ENCODE measurements at places on chromosomes 6 and 20.
A peak's percentile ranks its signal among the peaks of the same experiment; 100 is the strongest.

GRCh38 chr20:55252521-55252920 is 752.8 kb downstream of the CBLN4 start:
- no peak for DNase-seq

DNA sequence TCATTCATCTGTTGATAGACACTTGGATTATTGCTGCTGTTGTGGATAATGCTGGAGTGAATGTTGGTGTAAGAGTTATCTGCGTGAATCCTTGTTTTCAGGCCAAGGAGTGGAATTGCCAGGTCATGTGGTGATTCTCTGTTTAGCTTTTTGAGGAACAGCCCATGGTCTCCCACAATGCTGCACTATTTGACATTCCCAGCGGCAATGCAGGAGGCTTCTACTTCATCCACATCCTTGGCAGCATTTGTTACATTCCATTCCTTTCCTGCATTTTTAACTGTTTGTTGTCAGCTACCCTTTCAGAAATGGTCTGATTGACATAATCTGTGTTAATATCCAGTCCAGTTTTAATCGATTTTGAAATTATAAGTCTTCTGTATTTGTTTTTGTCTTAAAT is 51.7 kb upstream of the CLDN20 start:
- DNase-seq = no peak

DNA sequence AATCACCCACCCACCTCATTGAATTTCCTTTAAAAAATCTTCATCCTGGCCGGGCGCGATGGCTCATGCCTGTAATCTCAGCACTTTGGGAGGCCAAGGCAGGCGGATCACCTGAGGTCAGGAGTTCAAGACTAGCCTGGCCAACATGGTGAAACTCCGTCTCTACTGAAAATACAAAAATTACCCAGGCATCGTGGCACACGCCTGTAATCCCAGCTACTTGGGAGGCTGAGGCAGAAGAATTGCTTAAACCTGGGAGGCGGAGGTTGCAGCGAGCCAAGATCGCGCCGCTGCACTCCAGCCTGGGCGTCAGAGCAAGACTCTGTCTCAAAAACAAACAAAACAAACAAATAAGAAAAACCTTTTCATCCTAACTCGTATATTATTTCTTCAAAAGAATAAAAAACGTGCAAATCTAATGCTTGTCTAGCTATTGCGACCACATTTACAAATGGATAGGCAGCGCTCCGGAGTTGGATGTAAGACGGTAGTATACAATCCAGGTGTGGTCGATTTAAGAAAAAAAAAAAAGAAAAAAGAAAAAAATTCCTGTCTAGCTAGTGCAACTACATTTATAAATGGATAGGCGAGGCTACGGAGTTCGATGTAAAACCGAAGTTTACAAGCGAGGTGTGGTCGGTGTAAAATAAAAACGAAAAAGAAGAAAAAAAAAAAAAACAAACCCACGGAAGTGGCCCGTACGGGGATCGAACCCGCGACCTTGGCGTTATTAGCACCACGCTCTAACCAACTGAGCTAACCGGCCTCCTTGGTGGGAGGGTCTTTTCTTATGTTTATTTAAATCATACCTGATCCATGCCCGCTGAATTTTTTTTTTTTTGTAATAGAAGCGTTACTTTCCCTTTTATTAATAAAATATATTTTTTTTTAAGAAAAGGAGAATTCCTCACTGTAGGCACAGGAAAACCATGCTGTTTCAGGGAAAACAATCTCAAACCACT is 70.7 kb upstream of the PRSS16 start:
- DNase-seq = no peak

- no peak for DNase-seq
Observed at GRCh38 chr20:10927936-10928840, 254.4 kb upstream of the JAG1 start.

DNA sequence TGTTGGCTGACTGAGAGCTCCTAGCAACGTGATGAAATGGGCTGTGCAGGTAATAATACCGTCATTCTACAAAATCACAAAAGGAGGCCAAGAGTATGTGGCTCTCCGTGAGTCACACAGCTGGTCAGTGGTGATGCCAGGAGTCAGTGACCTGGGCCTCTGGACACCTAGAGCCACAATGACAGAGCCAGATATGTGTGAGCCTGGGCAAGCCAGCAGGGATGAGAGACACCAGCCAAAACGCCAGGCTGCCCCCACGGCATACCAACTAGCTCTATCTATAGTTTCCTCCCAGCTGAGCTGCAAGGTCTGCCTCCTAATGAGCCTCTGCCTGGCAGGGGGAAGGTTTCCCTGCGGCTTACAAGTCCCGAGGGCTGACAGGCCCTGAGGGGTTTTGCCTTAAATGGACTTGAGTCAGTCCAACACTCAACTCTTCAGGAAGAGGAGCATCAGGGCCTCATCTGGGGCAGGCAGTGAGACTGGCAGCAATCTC is 70.0 kb downstream of the CPNE5 start:
- no peak for DNase-seq

GRCh38 chr6:119677384-119677783 is 327.8 kb upstream of the MAN1A1 start:
- no peak for DNase-seq

- DNase-seq = no peak
Observed at GRCh38 chr20:39129523-39129922, 167.4 kb downstream of the DHX35 start.

DNA sequence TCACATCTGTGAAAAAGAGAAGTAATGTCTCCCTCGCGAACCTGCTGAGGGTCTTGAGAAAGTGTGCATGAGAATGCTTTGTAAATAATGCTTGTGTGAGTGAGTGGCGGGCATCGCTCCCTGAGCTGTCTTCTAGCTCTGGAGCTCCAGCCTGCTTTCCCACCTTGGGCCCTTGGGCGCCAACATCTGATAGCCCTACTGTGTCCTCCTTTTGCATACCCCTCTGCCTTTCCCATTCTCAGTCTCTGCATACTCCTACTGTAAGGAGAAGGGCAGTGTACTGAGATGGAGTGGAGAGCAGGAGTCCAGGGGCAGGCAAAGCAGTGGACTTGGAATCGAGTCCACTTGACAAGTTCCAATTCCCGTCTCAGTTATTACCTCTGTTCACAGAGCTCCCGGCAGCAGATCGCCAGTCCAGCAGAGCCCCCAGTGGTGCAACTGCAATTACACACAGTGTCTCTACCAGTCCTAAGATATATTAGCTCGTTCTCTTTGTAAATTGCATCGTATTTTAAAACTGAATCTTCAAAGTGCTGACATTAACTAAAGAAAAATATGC is 847 bp upstream of the NCR2 start:
- DNase-seq = no peak

- no peak for DNase-seq
Observed at GRCh38 chr20:50536333-50536732, 26.1 kb downstream of the PTPN1 start.

DNA sequence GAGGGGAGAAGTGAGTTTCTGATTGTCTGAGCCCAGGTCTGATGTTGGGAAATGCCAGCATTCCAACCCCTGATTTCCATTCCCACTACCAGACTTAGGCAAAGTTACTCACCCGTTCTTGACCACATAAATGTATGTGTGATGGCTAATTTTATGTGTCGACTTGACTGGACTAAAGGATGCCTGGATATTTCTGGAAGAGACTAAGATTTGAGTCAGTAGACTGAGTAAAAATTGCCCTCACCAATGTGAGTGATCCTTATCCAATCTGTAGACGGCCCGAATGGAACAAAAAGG is 95.8 kb upstream of the TAB2 start:
- DNase-seq = peak; percentile 26

GRCh38 chr20:24701027-24701426 is 231.6 kb downstream of the SYNDIG1 start:
- DNase-seq = no peak

- DNase-seq = no peak
Observed at GRCh38 chr6:162951164-162951743, 223.5 kb downstream of the PACRG start.

- DNase-seq = peak; percentile 4
Observed at GRCh38 chr20:31987744-31988143, 19.8 kb downstream of the XKR7 start.

DNA sequence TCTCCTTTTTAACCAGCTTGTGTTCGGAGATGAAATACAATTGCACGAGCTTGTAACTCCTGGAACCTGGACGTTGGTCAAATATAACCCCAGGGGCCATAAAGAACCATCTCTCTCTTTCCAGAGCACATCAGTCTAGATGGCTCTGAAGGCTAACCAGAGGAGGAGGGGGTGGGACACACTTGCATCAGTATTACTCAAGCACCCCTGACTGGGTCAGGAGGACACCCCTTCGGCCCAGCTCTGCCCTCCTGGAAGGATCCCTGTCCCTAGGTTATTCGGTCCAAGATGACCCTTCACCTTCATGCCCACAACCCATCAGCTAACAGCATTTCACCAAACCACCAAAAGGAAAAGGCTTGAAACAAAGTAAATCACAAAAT is 67.1 kb downstream of the FYN start:
- DNase-seq = no peak

GRCh38 chr6:89291256-89291819 is 23.8 kb downstream of the GABRR2 start:
- DNase-seq = no peak

DNA sequence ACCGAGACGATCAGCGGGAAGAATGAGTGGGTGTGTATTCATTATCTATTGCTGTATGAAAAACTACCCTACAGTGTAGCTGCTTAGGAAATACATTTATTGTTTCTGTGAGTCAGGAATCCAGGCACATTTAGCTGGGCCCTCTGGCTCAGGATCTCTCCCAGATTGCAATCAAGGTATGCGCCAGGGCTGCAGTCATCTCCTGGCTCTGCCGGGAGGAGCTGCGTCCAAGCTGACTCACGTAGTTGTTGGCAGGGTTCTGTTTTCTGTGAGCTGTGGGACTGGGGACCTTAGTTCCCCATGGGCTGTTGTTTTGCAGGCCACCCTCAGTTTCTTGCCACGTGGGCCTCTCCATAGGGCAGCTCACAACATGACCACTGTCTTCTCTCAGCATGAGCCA is 68.2 kb upstream of the FUCA2 start:
- peak; percentile 83 for DNase-seq

- no peak for DNase-seq
Observed at GRCh38 chr6:17347012-17347411, 46.4 kb upstream of the CAP2 start.

DNA sequence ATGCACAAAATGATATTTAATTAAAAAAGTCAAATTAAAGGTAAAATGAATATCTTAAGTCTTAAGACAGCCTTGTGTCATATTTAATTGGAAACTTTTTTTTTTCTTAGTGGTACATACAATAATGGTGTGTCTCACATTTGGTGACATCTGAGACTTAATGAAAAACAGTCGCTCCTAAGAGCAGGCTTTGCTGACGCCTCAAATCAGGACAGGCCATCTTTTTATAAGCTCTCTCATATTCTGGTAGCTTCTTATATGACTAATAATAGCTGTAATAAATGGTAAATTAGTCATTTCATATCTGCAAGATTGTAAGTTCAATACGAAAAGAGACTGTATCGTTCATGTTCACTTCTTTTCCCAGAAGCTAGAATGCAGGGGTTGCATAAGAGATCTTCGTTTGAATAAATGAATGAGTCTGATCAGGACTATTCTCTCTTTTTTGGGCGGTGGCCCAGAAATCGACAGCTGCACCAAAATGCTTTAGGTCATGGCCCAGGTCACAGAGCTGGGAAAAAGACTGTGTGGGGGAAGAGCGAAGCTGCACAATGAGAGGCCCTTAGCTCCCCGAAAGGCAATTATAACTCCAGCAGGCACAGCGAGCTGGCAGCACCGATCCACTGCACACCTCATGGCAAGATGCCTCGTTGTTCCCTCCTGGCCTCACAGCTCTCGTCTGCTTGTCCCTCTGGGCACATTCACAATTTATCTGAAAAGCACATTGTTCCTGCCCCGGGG is 69.4 kb downstream of the NRN1 start:
- DNase-seq = no peak

GRCh38 chr6:2376429-2377355 is 131.3 kb upstream of the GMDS start:
- DNase-seq = peak; percentile 80

DNA sequence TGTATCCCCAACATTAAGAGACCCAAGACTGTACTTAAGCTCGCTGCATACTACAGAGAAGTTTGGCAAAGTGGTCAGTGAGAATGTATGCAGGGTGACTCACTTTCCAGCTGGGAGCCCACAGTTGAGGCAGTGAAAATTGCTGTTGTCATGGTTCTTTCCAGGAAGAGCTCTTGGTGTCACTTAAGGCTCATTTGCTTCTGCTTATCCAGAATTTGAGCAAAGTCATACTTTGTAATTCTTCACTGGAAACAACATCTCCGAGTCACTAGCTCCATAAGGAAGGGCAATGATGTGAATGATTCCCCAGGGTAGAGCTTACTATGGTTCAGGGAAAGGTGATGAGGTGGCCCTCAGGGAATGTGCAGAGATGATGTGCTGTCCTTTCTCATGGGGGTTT is 65.4 kb upstream of the FBXL4 start:
- peak; percentile 75 for DNase-seq

DNA sequence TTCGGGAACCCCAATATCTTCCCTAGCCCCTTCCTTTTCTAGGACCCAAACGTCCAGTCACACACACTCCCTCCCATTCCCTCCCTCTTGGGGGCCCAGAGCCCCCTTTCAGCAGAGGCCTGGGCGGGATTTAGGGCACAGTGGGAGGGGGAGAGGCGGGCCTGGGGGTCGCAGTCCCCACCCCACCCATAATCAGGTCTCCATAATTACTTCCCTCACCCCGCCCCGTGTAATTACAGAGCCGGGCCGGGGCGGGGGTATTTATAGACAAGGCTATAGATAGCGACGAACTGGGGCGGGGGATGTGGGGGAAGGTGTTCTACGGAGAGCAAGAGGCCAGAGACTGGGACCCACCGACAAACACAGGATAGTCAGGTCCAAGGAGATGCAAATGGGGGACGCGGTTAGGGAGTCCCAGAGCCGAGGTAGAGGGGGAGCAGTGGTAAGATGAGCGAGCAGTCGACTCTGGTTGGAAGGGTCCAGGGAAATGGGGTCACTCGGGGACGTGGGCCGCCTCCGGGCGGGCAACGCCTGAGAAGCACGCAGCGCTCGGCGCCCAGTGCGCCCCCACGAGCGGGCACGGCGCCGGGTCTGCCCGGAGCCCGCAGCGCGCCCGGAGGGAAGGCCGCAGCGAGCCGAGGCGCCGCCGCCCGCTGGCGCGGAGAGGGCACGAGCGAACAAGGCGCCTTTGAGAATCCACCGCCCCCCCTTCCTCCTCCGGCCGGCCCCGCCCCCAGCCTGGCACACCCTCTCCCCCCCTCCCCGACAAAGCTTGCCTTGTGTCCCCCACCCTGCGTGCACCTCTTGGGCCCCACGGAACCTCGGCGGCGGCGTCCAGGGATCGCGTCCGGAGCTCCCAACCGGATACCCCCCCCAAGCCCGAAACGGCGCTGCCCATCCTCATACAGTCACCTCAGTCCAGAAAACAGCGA is 670 bp upstream of the COL11A2 start:
- DNase-seq = no peak

- no peak for DNase-seq
Observed at GRCh38 chr6:116307001-116307400, 27.3 kb upstream of the TSPYL1 start.

All from GM04503 (cell line).